T1000 (cell line): ENCODE measurements at places on chromosomes 16 and 17.

DNA sequence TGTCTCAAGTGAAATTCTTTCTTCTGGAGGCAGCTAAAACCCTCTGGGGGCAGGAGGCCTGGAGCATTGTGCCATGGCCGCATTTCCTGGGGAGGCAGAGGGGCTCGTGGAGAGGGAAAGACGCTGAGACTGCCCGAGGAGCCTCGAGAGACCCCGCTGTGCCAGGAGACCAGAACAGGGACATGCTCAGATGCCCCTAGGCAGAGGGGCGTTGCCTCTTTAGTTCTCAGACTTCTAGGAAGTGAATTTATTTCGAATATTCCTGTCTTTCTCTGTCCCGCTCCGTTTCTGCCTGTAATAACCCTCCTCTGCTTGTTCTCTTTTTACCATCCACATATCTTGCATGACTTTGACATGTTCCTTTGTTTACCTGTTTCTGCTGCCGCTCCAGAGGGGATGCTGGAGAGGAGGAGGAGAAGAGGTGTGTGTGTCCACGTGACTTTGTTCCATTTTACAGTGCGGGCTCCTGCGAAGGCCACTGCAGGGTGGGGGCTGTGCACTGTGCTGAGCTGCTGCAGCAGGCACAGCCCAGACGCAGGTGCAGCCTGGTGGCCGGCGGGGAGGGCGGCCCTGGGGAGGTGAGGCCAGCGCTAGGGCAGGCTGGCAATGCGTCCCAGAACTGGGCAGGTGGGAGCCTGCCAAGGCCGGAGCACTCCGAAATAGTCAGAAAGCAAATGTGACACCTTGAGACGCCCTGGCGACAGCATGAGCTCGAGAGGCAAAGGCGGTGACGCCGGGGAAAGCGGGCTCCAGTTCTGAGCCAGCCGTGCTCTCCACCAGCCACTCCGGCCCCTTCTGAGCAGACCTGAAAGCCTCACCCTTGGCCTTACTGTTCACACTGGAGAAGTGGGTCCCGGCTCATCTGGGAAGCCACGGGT is 29.9 kb downstream of the CIBAR2 start:
- DNase-seq: no peak

DNA sequence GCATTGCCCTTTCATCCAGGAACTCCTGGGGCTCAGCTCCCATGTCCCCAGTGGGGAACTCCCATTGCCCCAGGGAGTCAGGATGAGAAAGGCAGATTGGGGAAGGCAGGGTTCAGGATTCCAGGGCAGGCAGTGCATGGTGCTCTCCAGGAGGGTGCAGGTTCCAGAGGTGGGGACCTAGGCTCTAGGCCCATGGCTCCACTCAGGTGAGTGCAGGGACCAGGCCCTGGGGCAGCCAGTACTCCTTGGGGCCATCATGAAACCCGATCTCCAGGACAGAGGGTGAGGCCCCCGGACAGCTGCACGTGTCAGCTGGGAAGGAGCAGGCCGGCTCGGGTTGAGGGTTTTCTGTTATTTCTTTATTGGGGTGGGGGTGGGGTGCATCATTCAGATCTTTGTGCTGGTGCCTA is 1.3 kb upstream of the MTSS2 start:
- DNase-seq: no peak

DNA sequence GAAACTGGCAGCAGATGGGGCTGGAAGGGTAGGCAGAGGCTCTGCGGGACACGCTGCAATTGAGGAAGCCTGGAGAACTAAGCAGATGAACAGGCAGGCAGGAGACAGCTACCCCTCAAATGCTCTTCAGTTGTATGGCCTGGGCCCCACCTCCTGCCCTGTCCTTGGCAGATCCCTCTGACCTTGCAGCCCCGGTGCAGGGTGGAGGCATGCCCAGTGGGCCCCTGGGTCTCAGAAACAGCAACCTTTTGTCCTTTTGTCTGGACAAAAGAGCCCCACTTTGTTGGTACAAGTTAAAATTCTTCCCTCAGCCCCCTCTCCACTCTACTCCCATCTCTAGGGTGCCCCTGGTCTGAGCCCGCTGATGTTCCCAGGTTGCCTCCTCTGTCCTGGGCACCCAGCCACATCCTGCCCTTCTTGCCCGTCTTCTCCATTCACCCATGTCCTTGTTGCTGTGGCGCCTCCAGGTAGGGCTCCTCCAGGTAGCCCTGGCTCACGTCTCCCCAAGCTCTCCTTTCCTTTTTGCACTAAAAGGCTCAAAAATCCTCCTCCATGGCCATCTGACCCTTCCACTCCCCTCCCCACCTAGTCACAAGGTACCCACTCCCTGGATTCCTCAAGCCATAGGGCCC is 136.8 kb downstream of the CLEC16A start:
- no peak for DNase-seq

DNA sequence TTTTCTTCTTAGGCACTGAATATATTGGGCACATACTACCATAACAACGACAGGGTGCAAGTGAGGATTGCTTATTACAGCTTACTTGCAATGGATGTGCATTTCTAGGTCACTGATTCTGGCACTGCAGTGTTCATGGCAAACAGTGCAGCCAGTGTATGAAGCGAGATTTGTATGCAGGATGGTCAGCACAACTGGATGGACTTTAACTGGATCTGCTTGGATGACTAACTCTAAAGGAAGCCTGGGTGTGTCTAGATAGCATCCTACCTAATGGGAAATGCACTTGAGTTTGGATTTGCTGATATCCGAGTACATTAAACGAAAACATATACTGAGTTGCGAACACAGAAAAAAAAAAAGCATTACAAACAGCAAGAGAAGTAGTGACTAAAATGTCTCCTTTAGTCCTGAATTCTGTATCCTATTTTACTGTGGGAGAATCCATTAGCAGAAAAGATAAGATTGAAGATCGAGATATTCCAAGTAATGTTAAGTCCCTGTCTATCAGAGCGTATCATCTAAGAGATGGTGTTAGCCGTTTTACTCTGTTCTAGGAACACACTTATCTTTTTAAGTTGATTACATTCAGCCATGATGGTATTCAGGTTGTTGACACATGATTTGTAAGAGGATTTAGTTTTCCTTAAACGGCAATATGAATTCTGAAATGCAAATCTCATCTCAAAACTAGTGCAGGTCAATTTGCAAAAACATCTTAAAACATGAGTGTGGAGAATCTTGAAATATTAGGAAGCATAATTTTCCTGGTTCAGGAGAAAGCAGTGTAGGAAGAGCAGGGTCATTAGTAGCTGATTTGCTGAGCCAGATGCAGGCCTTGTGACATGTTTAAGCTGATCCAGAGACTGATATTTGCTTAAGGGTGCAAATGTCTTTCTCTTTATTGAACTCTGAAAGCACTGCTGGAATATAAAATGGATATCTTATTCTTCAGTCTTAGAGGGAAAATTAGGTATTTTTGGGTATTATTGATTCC is 142.6 kb upstream of the CPHXL start:
- DNase-seq: no peak

DNA sequence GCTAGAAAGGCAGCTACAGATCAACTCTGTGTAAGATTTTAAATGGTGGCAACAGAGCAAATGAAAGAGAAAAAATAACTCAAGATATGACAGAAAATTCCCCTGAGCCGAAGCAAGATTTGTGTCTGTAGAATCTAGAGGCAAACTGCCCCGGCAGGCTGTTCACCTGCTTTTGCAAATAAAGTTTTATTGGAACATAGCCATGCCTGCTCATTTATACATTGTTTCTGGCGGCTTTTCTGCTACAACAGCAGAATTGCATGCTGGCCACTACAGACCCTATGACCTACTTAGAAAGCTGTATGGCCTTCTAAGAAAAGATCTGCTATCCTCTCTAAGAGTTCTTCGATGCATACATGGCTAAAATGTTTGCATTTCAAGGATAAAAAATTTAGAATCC is 119.5 kb downstream of the SALL1 start:
- DNase-seq: no peak

DNA sequence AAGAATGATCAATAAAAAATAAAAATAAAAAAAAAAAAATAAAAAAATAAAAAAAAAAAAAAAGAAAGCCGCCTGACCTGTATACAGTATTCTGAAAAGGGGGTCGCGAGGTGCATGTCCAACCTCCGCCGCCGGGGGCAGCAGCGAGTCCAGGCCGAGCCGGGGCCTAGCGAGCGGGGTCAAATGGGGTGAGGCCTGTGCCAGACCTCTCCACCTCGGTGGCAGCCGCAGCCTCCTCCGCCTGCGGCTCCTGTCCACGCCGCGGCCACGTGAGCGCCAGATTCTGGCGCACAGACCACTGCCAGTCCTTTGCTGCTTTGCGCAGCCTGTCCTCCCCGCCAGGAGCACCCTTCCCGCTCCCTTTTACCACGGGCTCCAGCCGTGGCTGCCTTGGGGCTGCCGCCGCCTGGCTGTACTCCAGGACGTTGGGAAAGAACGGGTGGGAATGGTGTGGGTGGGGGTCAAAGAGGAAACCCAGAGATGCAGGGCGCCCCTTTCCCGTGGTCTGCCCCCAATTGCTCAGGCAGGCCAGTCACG is 2.4 kb upstream of the BCKDK start:
- no peak for DNase-seq

- no peak for DNase-seq
These were observed 387.1 kb upstream of the TNRC6C start for GRCh38 chr17:77571155-77571981.

- DNase-seq: no peak
These were observed 21.6 kb upstream of the SMPD3 start for GRCh38 chr16:68469796-68470460.

DNA sequence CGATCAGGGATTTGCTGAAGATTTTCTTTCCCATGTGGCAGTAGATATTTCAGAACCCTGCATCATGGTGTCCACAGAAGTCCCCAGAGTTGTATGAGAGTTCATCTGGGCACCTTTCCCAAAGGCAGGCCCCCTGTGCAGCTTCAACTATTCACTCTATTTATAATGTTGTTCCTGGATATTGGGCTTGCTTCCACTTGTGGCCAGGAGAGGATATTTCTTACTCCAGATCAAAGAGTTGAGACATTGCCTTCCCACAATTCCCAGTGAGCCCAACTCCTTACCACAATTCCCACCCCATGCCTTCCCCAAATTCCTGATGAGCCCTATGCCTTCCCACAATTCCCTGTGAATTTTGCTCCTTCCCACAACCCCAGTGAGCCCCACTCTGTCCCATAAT is 206.9 kb downstream of the WWOX start:
- DNase-seq: no peak

DNA sequence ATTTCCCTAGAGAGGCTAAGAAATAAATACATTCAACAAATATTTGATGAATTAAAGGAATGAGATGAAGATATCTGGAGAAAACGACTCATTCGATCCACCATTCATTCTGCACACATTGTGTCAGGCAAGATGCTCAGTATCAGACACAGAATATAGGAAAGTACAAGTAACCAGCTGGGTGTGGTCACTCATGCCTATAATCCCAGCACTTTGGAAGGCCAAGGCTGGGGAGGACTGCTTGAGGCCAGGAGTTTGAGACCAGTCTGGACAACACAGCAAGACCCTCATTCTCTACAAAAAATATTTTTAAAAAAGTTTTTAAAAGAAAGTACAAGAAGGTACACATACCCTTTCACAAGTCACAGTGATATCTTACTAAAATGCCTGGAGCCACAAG is 42.3 kb downstream of the CRLF3 start:
- no peak for DNase-seq

DNA sequence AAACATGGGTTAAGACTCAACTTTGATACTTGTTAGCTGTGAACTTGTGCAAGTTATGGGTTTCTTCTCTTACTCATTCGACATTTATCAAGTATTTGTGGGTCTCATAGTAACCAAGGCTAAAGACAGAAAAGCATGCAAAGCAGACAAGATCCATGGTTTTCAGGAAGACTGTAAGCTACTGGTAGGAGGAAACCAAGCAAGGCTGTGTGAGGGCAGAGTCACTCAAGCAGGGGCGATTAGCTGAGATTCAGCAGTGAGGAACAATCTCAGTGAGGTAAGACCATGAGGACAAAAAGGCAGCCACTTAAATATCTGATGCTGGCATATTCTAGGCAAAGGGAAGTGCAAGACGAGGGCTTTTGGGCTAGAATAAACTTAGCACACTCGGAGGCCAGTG is 29.5 kb downstream of the MBTD1 start:
- no peak for DNase-seq

DNA sequence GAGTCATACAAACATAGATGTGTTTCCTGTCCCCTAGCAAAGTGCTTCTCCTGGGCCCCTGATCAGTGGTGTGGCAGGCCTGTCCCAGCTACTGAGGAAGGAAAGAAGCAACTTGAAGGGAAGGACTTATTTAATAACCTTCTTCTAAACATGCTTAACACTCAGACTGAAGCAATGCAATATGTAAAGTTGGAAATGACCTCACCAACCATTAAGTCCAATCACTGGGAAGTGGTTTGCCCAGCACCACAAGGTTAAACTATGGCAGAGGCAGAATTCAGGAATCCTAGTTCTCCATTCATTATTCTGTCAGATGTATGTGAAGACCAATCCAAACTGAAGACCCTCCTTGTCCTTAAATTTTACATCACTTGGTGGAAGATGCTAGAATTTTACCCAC is 39.1 kb downstream of the CENPV start:
- no peak for DNase-seq

- DNase-seq: no peak
These were observed 230.7 kb downstream of the MAF start for GRCh38 chr16:79369796-79370195.

GRCh38 chr17:1398931-1399678 is 917 bp downstream of the YWHAE start:
- no peak for DNase-seq

- no peak for DNase-seq
These were observed 17.1 kb upstream of the CPSF4L start for GRCh38 chr17:73278465-73279453.

- DNase-seq: no peak
These were observed 88.5 kb downstream of the SMG6 start for GRCh38 chr17:2214929-2215615.

DNA sequence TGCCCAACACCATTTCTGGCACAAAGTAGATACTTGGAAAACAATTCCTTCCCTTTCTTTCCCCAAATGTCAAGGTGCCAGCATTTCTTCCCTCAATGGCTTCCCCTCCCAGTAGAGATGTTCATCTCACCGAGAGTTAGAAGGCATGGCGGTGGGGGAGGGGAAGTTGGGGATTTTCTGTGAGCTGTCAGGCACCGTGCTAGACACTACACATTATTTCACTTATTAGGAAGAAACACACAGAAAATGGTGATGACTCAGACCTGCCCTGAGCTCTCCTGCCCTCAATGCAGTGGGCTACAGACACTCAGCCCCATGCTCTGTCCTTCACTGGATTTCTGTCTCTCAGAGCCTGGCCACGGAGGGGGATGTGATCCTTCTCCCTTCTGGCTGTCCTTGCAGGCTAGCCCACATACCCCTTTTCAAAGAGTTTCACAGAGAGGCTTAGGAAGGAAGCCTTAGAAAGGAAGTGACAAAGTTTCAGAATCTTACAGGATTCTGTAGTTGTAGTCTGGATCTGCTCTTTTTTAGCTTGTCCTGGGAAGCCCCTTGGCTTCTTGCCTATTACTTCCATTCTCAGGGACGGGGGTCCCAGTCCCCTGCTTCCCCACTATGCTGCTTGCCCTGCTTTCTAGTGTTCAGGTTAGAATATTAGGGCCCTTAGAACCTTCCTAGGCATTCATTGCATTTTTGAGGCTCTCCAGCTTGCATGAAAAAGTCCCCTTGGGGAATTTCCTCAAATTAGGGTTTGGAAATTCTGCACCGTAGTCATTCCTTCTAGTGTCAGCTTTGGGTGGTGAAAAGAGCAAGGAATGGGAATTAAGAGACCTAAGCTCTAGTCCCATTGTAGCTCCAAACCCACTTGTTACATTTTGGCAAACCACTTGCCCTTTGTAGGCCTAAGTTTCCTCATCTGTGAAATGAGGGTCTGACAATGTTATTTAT is 12.2 kb upstream of the CCL5 start:
- DNase-seq: no peak

GRCh38 chr17:17511293-17511741 is 15.1 kb upstream of the RASD1 start:
- no peak for DNase-seq
